ENCODE measurements at places on chromosomes 11 and 22.

- DNase-seq: no peak
These were observed 131.9 kb downstream of the ADAMTS15 start for GRCh38 chr11:130580372-130580771.

DNA sequence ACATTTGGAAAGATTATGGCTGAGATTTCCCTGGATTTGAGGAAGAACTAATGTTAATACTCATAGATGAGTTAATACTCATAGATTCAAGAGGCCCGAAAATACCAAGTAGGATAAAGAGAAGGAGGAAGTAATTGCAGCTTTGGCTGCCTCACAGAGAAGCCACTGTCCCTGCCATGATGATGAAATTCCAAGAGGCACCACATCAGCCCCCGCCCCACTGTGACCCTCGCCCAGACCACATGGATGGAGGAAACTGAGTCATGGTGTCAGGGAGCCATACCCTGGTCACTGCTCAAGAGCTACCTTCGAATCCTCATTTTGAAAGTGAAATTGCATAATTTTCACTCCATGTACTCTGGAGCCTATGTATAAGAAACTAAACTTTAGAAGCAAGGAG is 92.9 kb upstream of the SLC22A12 start:
- DNase-seq: no peak

DNA sequence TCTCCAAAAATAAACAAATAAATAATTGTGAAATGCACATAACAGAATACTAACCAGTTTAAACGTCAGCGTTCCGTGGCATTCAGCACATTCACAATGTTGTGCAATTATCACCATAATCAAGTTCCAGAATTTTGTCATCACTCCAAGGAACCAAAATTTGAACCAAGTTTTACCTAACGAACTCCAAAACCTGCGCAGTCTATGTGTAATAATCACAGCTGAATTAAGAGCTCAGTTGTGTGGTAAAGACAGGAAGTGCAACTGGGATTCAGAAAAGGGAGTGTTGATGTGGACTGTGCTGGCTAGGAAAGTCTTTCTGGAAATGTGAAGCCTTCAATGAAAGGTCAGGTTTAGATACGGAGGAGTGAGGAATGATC is 5.4 kb upstream of the MCAM start:
- no peak for DNase-seq

DNA sequence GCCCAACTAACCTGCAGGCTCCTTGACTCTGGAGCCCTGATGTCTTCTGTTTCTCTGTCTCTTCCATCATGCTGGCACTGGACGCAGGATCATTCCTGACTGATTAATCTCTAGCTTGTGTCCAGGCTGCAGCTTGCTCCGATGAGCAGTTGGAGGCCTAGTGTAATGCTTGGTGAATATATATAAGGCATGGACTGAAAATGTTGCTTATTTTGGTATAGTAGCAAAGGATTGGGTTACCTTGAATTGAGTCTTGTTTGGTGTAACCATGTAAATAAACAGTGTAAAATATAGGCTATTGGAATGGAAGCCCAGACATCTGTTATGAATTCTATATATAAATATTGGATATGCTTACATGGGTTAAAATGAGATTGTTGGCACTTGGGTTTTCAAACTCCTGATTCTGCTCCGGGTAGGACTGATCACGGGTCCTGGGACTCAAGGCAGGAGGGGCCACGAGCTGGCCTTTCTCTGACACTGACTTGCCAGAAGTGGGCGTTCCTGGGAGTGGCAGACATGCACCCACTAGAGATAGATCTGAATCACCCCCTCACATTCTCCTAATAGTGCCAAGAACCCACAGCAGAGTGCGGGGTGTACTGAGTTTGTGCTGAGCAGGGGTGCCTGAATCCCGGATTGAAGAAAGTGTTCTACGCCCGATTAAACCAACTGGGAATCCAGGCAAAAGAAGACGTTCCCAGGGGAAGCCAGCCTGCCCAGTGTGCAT is 25.8 kb downstream of the LRP5 start:
- DNase-seq: no peak

- DNase-seq: no peak
These were observed 9.7 kb downstream of the MRGPRD start for GRCh38 chr11:68970921-68971636.

Data from T-cell (primary cell).